ENCODE measurements at places on chromosomes 11 and 22.

GRCh38 chr11:76259299-76259908, 53.1 kb upstream of the WNT11 start:
- no peak for DNase-seq

DNA sequence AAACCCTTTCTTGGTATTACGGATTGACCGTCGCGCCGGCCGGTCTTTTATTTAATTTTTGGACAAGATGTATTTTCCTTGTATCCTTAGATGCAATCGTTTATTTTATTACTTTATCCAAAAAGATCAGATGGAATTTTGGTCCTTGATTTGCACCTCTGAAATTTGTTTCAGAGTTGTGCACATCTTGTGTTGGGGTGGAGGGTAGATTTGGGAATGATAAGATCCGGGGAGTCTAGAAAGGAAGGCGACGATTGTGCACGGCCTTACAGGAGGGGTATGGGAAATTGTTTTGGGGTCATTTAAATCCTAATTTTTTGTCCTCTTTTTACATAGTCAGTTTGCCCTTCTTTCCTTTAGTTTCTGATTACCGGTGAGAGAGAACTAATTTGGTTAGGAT, 1.4 kb downstream of the KDM2A start:
- no peak for DNase-seq

GRCh38 chr22:48431536-48432315, 1395.9 kb downstream of the BRD1 start:
- DNase-seq: no peak

DNA sequence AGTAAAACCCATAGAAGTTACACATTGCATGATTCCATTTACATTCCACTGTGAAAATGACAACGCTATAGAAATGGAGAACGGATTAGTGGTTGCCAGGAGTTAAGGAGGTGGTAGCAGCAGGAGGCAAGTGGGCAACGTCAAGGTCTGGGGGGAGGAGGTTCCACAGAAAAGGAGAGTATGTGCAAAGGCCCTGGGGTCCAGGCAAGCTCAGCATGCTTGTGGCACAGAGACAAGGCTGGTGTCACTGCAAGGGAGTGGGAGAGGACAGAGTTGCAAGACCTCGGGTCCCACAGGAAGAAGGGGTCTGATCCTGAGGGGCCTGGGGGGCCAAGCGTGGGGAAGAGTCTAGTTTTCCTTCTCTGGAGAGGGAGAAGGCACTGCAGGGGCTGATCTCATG, 240.8 kb downstream of the MN1 start:
- no peak for DNase-seq

DNA sequence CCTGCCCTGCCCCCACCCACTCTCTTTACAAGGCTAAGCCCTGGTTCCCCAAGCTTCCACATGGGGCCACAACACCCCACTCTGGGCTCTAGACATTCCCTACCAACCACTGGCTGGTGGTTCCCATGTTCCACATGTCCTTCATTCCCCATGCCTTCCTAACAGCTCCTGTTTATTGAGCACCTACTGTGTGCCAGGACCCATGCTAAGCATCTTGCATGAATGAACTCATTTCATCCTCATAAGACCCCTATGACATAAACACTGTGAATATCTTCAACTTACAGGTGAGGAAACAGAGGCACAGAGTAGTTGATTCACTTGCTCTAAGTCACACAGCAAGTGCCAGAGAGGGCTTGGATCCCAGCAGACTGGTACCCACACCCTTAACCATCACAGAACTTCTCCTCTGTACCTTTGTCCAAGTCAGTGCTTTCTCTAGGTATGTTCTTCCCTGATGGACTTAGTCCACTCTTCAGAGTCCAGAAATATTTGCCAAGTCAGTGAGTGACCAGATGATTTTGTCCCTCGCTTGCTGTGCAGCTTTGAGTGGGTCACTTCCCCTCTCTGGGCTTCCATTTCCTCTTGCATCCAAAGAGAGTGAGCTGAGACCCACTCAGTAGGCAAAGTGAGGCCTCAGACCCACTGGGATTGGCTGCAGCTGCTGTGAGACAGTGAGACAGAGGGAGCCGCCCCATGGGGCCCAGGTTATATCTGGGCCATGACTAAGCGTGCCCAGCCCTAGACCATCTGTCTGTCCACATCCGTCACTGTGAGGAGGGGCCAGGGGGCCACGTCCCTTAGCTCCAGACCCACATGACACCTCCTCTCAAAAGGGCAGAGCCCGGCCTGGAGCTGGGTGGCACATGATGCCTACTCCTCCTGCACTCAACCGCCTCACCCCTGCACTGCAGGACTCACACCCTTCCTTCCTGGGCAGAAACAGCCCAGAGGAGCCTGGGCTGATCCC, 132.4 kb downstream of the MN1 start:
- DNase-seq: no peak

DNA sequence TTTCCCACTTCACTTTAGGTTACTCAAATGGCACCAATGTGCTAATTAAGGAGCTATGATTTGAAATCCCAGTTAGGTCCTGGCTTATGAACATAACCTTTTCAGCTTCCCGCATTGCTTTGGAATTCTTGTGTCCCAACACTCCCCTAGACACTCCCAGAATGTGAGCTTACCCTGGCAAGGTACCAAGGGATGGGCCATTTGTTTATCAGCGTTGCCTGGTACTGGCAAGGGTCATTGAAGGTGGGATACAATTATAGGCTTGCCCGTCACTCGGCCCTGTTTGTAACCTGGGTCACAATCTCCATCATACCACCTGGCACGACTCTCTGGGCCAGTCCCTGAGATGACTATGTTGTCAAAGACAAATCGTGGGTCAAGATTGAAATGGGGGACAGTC, 5.4 kb downstream of the CSRP3 start:
- DNase-seq: no peak

- no peak for DNase-seq
These were observed 838.6 kb downstream of the TBC1D22A start for GRCh38 chr22:47600791-47601625.

DNA sequence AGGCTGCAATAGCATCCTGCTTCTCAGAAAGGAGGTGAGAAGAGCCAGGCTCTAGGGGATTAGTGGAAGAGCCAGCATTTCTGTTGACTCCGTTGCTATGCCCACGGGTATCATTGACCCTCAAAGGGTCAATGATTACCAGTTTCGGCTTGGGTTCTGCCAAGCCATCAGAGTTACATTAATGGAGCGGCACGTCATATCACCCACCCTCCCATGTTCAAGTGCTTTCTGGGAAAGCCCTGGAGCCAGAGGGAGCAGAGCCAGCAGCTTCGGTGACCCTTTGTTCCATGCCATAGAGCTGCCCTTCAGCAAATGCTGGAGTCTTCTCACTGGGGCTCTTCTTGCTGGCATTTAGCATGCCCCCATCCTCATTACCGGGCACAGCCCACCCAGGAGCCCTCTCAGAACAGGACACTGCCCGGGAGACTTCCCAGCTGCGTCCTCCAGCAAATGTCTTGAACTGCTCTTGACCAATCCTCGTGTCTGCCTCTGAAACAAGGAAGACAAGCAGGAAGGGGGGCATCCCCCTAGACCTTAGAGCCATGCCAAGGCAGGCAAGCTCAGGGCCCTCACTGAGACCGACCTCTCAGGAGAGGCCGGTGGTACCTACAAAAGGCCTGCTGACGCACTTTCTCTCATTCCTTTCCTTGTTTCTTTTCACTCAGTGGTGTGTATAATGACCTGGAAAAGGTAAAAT, 14.6 kb downstream of the KCNJ1 start:
- DNase-seq: no peak

DNA sequence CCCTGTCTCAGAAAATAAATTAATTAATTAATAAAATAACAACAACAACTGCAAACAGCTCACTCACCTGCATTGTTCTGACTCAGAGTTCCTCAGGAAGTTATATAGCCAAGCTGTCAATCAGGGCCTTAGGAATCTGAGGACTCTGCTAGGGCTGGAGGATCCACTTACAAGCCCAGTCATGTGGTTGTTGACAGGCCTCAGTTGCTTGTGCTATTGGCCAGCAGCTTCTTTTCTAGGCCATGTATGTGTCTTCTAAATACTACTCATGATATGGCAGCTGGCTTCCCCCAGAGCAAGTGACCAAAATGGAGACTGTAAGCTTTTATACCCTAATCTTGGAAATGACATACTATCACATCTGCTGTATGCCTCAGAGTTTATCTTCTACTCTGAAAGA, 20.8 kb upstream of the ATP5MG start:
- DNase-seq: no peak

DNA sequence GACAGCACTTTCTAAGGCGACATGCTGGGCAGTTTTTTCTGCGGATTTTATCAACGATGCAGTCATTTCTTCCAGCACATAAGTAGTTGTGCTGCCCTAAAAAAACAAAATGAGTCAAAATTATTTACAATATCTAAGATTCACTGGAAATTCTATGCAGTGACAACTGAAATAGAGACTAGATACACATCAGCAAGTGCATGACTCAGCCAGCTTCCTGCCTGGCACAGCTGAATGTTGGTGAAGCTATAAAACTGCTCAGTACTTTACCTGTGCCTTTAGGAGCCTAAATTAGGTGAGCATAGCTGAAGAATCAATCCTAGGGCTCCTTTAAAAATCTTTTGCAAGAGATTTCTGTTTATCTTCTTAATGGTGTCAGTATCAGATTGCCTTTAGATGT, 37.8 kb downstream of the PGR start:
- peak; percentile 73 for DNase-seq

- DNase-seq: no peak
These were observed 67.7 kb downstream of the CCDC81 start for GRCh38 chr11:86442420-86442819.

- no peak for DNase-seq
These were observed 24.2 kb downstream of the OR5B17 start for GRCh38 chr11:58334708-58335107.

All from T-helper 2 cell (primary cell).